ENCODE measurements at places on chromosomes 5 and 9. TPM values are rescaled to one million over a fixed set of nuclear protein-coding genes. Genes with fewer than 3 reads are reported as not detected.

- H3K36me3 ChIP-seq: peaks cover 2% of the 10 kb centered on the region
- H3K4me1 ChIP-seq: peaks cover 14% of the 10 kb centered on the region
- no peak overlapping the region for H3K27ac ChIP-seq
- no peak overlapping the region for H3K4me3 ChIP-seq
- H3K27me3 ChIP-seq: no peaks in the 10 kb centered on the region
- no peak for DNase-seq
Measured at GRCh38 chr5:109943701-109944235, 254.0 kb downstream of the MAN2A1 start.

- peaks cover 33% of the 10 kb centered on the region for H3K27me3 ChIP-seq
- no peak for DNase-seq
- no peak overlapping the region for H3K27ac ChIP-seq
- H3K4me3 ChIP-seq: no peak overlapping the region
- H3K4me1 ChIP-seq: no peaks in the 10 kb centered on the region
Measured at GRCh38 chr5:159804121-159804520, 112.2 kb upstream of the ADRA1B start.

- no peak overlapping the region for H3K27ac ChIP-seq
- H3K36me3 ChIP-seq: no peaks in the 10 kb centered on the region
- DNase-seq: no peak
- H3K4me1 ChIP-seq: no peaks in the 10 kb centered on the region
Measured at GRCh38 chr5:96207420-96207819, 225.6 kb downstream of the PCSK1 start.

- no peaks in the 10 kb centered on the region for H3K36me3 ChIP-seq
- peaks cover 6% of the 10 kb centered on the region for H3K27me3 ChIP-seq
- no peak for DNase-seq
- H3K27ac ChIP-seq: no peak overlapping the region
Measured at GRCh38 chr5:89255845-89256463, 373.0 kb upstream of the MEF2C start.

DNA sequence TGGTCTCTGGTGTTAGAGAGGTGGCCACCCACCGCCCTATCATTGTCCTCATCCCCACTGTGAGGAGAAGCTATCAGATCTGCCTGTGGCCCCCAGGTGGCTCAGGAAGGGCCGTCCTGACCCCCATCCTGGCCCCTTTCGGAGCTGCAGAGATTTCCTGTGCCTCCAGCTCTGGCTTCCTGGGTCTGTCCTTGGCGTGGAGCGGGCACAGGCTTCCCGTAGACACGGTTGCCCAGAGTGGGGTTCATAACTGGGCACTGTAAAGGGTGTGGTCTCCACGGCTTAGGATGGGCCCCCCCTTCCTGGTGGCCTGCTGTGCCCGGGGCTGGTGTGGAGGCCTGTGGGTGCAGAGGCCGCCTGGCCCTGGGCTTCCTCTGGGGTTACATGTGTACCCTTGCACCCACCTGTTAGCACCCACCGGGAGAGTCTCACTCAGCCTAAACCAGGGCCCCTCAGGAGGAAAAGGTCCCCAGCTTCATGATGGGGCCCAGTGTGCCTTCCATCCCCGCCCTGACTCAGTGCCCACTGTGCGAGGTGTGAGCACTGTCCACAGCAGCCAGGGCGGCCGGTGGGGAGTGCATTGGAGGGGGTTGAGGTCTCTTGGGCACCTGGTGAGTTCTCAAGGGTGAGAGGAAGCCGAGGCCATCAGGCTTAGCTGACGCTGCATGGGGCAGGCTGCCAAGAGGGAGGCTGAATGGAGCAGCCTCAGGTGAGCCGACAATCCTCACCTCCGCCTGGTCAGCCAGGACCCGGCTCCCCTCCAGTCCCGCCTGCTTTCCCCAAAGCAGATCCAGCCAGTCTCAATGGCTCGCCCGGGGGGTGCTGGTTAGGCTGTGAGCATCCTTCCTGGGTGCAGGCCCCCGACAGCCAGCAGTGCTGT is 15.3 kb upstream of the AJM1 start:
- no peak for DNase-seq
- H3K4me3 ChIP-seq: no peak overlapping the region
- H3K27ac ChIP-seq: no peak overlapping the region
- peaks cover 3% of the 10 kb centered on the region for H3K4me1 ChIP-seq
- H3K36me3 ChIP-seq: peaks cover 2% of the 10 kb centered on the region

KCNV2 gene
- not detected for total RNA-seq

PCDHGA1 gene
- not detected for total RNA-seq

TLX3 gene
- total RNA-seq: not detected

GFPT2 gene
- 0.10 TPM for total RNA-seq

- peaks cover 13% of the 10 kb centered on the region for H3K36me3 ChIP-seq
- H3K4me3 ChIP-seq: no peak overlapping the region
- DNase-seq: no peak
- no peaks in the 10 kb centered on the region for H3K4me1 ChIP-seq
Measured at GRCh38 chr9:136026266-136026942, 65.2 kb upstream of the UBAC1 start.

ABCA1 gene
- total RNA-seq: 0.72 TPM

LEAP2 gene
- 1.8 TPM for total RNA-seq

DNA sequence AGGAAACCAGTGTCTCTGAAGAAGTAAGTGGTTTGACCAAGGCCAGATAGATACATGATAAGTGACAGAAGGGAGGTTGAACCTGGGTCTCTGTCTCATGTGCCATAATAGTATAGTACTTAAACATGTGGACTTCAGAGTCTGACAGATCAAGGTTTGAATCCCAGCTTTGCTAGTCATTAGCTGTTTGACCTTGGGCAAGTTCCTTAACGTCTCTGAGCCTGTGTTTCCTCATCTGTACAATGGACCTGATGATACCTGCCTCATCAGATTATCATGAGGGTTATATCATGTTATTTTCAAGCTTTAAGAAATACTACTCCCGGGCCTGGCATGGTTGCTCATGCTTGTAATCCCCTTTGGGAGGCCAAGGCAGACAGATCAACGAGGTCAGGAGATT is 24.9 kb downstream of the FUBP3 start:
- H3K27ac ChIP-seq: no peak overlapping the region
- DNase-seq: no peak
- H3K36me3 ChIP-seq: peaks cover 18% of the 10 kb centered on the region
- no peaks in the 10 kb centered on the region for H3K27me3 ChIP-seq

DNA sequence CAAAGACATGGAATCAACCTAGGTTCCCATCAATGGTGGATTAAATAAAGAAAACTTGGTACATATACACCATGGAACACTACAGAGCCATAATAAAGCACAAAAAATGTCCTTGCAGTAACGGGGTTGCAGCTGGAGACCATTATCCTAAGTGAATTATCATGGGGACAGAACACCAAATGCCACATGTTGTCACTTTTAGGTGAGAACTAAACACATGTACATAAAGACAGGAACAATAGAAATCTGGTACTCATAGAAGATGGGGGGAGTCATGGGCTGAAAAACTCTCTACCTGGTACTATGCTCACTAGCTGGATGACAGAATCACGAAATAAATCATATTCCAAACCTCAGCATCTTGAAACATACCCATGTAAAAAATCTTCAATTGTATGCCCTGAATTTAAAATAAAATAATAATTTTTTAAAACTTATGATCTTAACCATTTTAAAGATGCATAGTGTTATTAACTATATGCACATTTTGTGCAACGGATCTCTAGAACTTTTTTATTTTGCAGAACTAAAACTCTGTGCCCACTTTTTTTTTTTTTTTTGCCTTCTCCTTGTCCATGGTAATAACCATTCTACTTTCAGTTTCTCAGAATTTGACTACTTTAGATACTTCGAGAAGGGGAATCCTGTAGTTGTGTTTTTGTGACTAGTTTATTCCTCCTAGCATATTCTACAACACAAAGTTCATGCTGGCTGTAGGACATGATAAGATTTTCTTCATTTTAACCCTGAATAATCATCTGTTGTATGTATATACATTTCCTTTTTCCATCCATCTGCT is 1081.6 kb upstream of the ACO1 start:
- no peaks in the 10 kb centered on the region for H3K27me3 ChIP-seq
- peak overlapping the region; percentile 45 for H3K27ac ChIP-seq
- no peaks in the 10 kb centered on the region for H3K36me3 ChIP-seq
- no peak for DNase-seq
- H3K4me3 ChIP-seq: no peak overlapping the region
- H3K4me1 ChIP-seq: peaks cover 13% of the 10 kb centered on the region

DNA sequence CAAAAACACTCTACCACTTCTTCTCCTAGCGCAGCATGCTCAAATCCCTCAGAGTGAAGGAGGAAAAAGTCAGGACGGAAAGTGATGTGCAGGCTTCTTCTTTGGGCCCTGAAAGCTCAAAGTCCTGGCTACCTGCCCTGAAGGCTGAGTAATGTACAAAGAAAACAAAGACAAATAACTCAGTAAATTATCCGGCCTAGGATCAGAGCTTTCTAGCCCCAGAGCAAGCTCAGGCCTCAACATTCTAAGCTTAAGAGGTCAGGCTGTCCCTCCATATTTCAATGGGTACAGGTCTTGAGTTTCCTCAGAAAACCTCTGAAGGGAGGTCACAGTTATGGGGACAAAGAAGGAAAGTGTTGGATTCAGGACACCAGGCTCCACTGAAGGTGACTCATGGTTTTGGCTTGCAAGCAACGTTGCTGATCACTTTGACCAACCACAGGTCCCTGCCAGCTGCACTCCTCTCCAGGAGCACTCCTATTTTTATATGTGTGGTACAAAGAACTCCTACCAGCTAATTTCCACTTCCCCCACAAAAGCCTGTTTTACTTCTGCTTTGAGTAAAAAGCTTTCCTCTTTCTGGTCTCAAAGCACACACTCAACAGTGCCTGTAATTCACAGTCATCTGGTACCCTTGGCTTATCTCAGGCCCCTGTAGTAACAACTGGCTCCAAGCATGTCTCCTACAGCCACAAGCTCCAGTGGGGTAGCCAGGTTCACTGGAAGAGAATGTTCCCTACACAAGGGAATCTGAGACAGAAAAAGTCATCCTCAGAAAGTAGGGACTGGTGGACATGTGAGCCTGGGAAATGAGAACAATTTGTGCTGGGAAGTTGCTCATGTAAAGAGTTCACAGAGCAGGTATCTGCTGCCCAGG is 115.7 kb downstream of the UGCG start:
- DNase-seq: peak; percentile 20
- H3K4me1 ChIP-seq: peaks cover 38% of the 10 kb centered on the region
- H3K27me3 ChIP-seq: no peaks in the 10 kb centered on the region
- no peak overlapping the region for H3K4me3 ChIP-seq
- no peaks in the 10 kb centered on the region for H3K36me3 ChIP-seq

MOB3B gene
- total RNA-seq: 1.3 TPM

DNA sequence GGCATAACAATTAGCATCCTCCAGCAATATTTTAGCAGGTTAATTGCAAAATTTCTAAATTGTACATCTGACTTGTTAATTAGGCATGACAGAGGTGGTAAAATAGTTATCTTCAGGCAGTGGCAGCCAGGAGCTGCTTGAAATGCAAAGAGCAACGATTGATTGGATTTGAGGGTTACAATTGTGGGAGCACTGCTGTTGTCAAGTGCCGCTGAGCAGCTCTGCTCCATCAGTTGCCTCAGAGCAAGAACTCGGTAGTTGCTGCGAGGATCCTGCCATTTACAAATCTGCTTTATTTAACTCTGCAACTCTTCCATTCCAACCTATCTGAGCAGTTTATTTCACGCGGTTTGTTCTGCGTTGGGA is 12.6 kb downstream of the PBX3 start:
- H3K27ac ChIP-seq: no peak overlapping the region
- peaks cover 4% of the 10 kb centered on the region for H3K36me3 ChIP-seq
- DNase-seq: no peak
- H3K4me1 ChIP-seq: peaks cover 30% of the 10 kb centered on the region

Measured in activated naive CD8-positive, alpha-beta T cell treated with anti-CD3 and anti-CD28 coated beads for 36 hours (primary cell).